ENCODE measurements at places on chromosomes 5 and 9.

- DNase-seq: no peak
Observed at GRCh38 chr9:123350590-123351310, 5.2 kb upstream of the CRB2 start.

- no peak for DNase-seq
Observed at GRCh38 chr9:123407217-123407851, 51.3 kb downstream of the CRB2 start.

GRCh38 chr5:173139631-173140030 is 4.7 kb upstream of the BNIP1 start:
- DNase-seq: no peak

DNA sequence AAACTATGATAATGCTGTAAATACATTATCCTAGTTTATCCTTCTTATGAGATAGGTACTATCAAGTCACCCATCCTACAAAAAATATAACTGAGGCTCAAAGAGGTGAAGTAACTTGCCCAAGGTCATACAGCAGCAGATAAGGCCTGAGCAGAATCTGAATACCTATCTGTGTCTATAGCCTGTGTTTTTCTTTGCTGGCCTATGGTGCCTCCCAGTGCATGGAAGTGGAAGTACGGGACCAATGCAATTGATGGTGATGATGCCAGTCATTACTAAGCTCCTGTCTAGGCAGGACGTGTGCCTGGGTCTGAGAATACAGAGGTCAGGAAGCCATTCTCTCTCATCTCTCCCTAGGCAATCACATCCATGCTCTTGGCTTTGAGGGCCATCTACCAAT is 67.8 kb downstream of the FAT2 start:
- no peak for DNase-seq

- DNase-seq: no peak
Observed at GRCh38 chr5:173138707-173139106, 5.6 kb upstream of the BNIP1 start.

DNA sequence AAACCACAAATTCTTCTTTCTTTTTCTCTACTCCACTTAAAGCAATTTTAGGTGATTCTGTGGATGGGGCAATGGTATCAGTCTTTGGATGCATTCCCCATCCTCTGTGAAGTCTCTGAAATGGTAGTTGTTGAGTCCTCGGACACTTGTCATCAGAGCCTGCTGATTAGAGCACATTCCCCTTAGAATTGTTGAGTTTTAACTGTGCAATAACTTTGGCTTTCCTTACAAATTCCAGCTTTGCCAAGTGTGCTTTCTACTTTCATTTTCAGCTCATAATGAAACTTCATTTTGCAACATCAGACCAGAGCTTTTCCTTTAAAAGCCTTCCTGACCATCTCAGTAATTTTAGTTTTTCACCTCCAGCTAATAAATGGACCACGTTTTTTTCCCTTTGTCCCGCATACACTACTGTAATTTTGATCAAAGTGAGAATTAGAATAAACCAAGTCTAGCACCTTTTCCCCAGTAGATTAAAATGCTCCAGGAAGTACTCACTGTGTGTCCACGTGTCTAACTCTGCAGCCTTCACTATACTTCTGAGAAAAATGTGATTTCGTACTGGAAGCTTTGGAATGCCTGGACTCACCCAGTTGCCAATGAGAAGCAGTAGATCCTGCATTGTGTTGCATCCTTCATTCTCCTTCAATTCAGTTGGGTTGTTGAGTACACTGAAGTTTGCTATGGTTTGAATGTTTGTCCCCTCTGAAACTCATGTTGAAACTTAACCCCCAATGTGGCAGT is 135.6 kb downstream of the NTRK2 start:
- no peak for DNase-seq

Data from activated CD4-positive, CD25-positive, alpha-beta regulatory T cell (primary cell).